Activated CD8-positive, alpha-beta memory T cell treated with anti-CD3 and anti-CD28 coated beads, Interleukin-2, amount 10 ng/mL, durations not matched to agents 7 days and 5 days (primary cell): ENCODE measurements at places on chromosomes 11 and 22. TPM values are rescaled to one million over a fixed set of nuclear protein-coding genes. Genes with fewer than 3 reads are reported as not detected.
A peak's percentile ranks its signal among the peaks of the same experiment; 100 is the strongest.

GRCh38 chr11:79054636-79055035 lies 386.2 kb downstream of the TENM4 start:
- no peak overlapping the region for H3K4me3 ChIP-seq
- no peaks in the 10 kb centered on the region for H3K4me1 ChIP-seq
- no peak for DNase-seq
- peaks cover 6% of the 10 kb centered on the region for H3K27me3 ChIP-seq
- no peaks in the 10 kb centered on the region for H3K36me3 ChIP-seq

GRCh38 chr11:20247591-20248007 lies 87.3 kb upstream of the DBX1 start:
- H3K36me3 ChIP-seq = no peaks in the 10 kb centered on the region
- no peak overlapping the region for H3K4me3 ChIP-seq
- no peak for DNase-seq
- no peaks in the 10 kb centered on the region for H3K4me1 ChIP-seq

DNA sequence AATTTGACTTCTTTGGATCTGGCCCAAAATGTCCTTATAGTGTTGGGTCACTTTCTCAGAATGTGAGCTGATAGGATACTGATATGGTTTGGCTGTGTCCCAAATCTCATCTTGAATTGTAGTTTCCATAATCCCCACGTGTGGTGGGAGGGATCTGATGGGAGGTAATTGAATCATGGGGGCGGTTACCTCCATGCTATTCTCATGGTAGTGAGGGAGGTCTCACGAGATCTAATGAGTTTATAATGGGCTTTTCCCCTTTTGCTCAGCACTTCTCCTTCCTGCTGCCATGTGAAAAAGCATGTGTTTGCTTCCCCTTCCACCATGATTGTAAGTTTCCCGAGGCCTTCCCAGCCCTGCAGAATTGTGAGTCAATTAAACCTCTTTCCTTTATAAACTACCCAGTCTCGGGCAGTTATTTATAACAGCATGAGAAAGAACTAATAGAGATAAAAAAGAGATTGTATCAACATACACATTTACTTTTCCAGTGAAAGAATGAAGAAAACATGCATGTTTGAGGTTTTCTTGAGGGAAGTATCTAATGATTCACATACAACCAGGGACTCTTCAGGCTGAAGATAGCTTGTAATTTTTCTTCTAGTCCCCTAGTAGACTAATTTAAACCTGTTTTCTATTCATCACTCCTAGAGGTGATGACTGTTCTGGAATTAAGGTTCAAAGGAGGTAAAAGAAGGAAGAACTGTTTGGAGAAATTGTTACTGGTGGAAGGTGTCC lies 17.3 kb upstream of the CSTF3 start:
- H3K36me3 ChIP-seq = peaks cover 8% of the 10 kb centered on the region
- no peak overlapping the region for H3K27ac ChIP-seq
- DNase-seq = no peak
- H3K4me3 ChIP-seq = no peak overlapping the region
- peaks cover 21% of the 10 kb centered on the region for H3K4me1 ChIP-seq

GRCh38 chr22:26892166-26893041 lies 235.0 kb downstream of the MIAT start:
- peaks cover 12% of the 10 kb centered on the region for H3K27me3 ChIP-seq
- H3K36me3 ChIP-seq = no peaks in the 10 kb centered on the region
- H3K4me3 ChIP-seq = no peak overlapping the region
- no peak for DNase-seq
- H3K4me1 ChIP-seq = peaks cover 3% of the 10 kb centered on the region
- no peak overlapping the region for H3K27ac ChIP-seq

DNA sequence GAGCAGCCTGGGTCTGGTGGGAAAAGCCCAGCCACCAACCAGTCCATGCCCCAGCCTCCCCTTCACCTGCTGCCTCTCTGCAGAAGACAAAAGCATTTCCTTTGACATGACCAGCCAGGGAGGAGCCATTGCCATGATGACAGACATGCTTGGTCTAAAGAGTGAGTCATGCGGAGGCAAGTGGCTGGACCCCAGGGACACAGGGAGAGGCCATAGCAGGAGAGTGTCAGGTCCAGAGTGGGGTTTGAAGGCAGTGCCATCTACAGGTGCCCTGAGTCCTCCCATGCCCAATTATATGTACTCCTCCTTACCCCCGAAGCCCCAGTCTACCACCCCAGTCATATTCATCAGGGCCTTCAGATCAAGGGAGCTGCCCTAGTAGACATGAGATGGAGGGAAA lies 67.4 kb downstream of the SCN3B start:
- H3K36me3 ChIP-seq = peaks cover 5% of the 10 kb centered on the region
- H3K4me3 ChIP-seq = no peak overlapping the region
- H3K27me3 ChIP-seq = no peaks in the 10 kb centered on the region
- peaks cover 5% of the 10 kb centered on the region for H3K4me1 ChIP-seq
- no peak for DNase-seq

- no peak overlapping the region for H3K27ac ChIP-seq
- DNase-seq = peak; percentile 74
- H3K4me1 ChIP-seq = no peaks in the 10 kb centered on the region
- peaks cover 8% of the 10 kb centered on the region for H3K36me3 ChIP-seq
Observed at GRCh38 chr11:71977743-71978418, 20.8 kb upstream of the IL18BP start.

DNA sequence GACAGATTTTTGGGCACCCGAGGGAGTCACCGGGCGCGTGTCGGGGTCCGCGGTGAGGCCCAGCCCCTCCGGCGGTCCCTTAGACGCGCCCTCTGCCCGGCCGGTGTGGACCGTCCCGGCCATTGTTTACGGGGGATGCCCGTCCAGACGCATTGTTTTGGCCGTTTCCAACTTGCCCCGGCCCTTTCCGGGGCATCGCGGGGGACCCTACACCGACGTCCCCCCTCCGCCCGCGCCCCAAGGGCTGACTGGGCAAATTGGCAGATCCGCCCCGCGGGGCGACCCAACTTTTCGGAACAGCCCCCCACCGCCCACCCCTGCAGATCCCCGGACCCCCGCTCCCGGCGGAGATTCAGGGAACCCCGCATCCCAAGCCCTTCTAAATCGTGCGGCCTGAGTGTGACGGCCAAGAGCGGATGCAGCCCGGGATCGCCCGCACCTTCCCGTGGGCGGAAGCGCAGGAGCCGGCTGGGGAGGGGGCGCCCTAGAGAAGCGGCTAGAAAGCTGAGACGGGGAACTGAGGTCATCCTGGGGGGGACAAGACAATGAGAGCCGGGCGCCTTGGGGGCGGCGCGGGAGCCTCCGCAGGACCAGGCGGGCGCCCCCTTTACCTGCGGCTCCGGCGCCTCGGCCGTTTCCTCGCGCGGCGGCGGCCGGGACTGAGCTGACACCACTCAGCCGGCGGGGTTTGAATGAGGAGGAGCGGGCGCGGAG lies 17.1 kb upstream of the CCT8L2 start:
- H3K27me3 ChIP-seq = peaks cover 6% of the 10 kb centered on the region
- H3K4me3 ChIP-seq = no peak overlapping the region
- no peak overlapping the region for H3K27ac ChIP-seq

DNA sequence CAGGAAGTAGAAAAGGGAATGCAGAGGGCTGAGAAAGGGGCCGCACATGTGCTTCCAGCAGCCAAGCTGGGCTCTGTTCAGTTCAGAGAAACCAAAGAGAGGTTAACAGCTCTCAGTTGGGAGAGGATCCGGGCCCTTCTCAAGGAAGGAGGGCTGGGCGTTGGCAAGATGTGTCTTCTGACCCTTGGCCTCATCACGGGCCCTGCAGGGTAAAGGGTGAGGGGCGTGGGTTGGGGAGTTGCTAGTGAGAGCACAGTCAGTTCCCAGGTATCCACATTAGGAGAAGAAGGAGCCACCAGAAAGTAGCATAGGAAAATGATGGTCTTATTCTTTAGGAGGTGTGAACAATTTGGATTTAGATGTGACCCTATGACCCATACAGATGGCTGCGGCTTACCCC lies 73.0 kb downstream of the OSBP2 start:
- DNase-seq = no peak
- no peaks in the 10 kb centered on the region for H3K36me3 ChIP-seq

DNA sequence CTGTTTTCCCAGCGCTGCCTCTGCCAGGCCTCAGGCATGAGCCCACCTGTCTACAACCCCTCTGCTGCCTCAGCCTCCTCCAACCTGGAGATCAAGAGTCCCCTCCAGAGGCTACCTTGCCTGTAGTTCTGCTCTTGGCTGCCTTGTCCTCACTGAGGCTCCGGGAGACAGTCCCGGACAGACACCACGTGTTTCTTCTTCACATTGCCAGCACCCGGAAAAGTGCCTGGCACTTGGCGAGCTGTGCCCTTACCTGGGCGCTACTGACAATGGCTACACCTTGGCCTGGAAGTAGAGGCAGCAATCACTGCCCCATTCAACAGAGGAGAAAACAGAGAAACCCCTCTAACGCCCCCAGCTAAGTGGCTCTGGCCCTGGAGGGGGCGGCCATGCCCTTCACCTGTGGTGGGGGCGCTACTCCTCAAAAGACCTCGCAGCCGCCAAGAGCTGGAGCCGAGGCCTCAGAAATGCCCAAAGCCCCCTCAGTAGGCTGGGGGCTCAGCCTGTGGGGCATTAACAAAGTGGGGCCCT lies 3.0 kb upstream of the NAP1L4 start:
- peaks cover 22% of the 10 kb centered on the region for H3K36me3 ChIP-seq
- H3K4me1 ChIP-seq = peaks cover 9% of the 10 kb centered on the region
- no peak for DNase-seq
- H3K27ac ChIP-seq = no peak overlapping the region
- no peak overlapping the region for H3K4me3 ChIP-seq
- H3K27me3 ChIP-seq = no peaks in the 10 kb centered on the region

DNA sequence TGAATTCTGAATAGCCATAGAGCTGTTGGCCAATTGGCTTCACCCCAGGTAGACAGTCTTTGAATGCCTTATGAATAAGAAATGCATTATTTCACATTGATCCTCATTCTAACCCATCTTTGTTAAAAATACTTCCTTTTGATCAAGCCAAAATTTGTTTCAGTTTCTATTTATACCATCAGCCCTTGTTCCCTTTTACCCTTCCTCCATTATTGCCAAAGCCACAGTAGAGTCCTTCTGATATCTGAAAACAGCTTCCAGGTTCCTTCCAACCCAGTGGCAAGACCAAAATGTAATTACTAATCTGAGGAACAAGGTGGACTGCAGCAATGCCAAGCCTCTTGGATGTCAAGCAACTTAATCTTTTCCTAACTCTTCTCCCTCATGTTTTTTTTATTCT lies 458.8 kb downstream of the BUD13 start:
- no peak overlapping the region for H3K27ac ChIP-seq
- no peak for DNase-seq
- H3K27me3 ChIP-seq = peaks cover 13% of the 10 kb centered on the region
- H3K4me1 ChIP-seq = no peaks in the 10 kb centered on the region

GRCh38 chr11:105168457-105168856 lies 28.9 kb upstream of the CARD18 start:
- no peaks in the 10 kb centered on the region for H3K36me3 ChIP-seq
- H3K4me1 ChIP-seq = peaks cover 3% of the 10 kb centered on the region
- peaks cover 2% of the 10 kb centered on the region for H3K27me3 ChIP-seq
- no peak overlapping the region for H3K27ac ChIP-seq
- H3K4me3 ChIP-seq = no peak overlapping the region

GRCh38 chr11:1029654-1030053 lies 6.9 kb downstream of the MUC6 start:
- no peak overlapping the region for H3K27ac ChIP-seq
- no peak overlapping the region for H3K4me3 ChIP-seq
- no peaks in the 10 kb centered on the region for H3K27me3 ChIP-seq
- H3K36me3 ChIP-seq = no peaks in the 10 kb centered on the region
- no peaks in the 10 kb centered on the region for H3K4me1 ChIP-seq

- H3K27me3 ChIP-seq = no peaks in the 10 kb centered on the region
- DNase-seq = no peak
- no peaks in the 10 kb centered on the region for H3K4me1 ChIP-seq
- H3K27ac ChIP-seq = no peak overlapping the region
- H3K4me3 ChIP-seq = no peak overlapping the region
Observed at GRCh38 chr11:92443199-92443598, 218.6 kb downstream of the FAT3 start.

DNA sequence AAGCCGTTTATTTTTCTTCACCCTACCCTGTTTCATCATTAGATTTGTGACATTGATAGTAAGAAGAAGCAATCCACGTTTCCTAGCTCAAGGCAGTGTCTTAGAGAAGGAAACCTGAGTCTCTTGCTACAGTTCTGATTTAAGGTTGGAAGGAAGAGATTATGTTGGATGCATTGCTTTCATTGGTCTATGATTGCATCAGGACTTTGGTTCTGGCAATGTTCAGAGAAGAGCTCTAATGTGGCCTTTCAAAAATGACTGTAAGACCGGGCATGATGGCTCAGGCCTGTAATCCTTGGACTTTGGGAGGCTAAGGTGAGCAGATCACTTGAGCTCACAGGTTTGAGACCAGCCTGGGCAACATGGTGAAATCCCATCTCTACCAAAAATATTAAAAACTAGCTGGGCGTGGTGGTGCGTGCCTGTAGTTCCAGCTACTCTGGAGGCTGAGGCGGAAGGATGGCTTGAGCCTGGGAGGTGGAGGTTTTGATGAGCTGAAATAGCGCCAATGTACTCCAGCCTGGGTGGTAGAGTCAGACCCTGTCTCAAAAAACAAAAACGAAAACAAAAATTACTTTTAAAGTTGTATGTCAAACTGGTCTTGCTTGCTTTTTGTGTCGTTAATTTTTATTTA lies 4.1 kb downstream of the NUCB2 start:
- H3K27ac ChIP-seq = no peak overlapping the region
- peaks cover 36% of the 10 kb centered on the region for H3K36me3 ChIP-seq
- H3K27me3 ChIP-seq = no peaks in the 10 kb centered on the region
- DNase-seq = no peak

GRCh38 chr22:17753401-17753989 lies 20.8 kb downstream of the BID start:
- DNase-seq = no peak
- no peaks in the 10 kb centered on the region for H3K36me3 ChIP-seq
- H3K27ac ChIP-seq = no peak overlapping the region
- H3K4me3 ChIP-seq = no peak overlapping the region
- H3K4me1 ChIP-seq = no peaks in the 10 kb centered on the region

- H3K27ac ChIP-seq = no peak overlapping the region
- H3K4me1 ChIP-seq = peaks cover 1% of the 10 kb centered on the region
- no peaks in the 10 kb centered on the region for H3K27me3 ChIP-seq
- DNase-seq = no peak
- H3K4me3 ChIP-seq = no peak overlapping the region
- H3K36me3 ChIP-seq = peaks cover 30% of the 10 kb centered on the region
Observed at GRCh38 chr22:40425082-40425481, 54.7 kb downstream of the SGSM3 start.

GRCh38 chr11:69377029-69377952 lies 83.3 kb downstream of the MYEOV start:
- no peaks in the 10 kb centered on the region for H3K27me3 ChIP-seq
- no peaks in the 10 kb centered on the region for H3K4me1 ChIP-seq
- no peak overlapping the region for H3K4me3 ChIP-seq
- no peaks in the 10 kb centered on the region for H3K36me3 ChIP-seq

DNA sequence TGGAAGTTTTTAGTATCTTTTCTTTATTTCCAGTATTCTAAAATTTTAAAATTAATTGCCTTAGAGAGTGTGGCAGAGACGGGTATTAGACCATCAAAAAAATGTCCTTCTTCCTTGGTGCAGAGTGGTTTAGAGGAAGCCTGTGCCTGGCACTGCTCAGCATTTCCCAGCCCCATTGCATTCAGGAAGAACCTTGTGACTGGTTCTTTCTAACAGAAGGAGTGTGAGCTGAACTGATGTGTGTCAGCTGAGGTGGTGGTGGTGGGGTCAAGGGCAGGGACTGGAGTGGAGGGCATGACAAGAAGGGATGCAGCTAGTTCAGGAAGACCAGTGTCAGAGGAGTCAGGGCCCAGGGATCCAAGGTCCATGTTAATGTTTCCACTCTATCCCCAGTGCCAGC lies 58.7 kb upstream of the FDX1 start:
- H3K4me3 ChIP-seq = no peak overlapping the region
- H3K4me1 ChIP-seq = peaks cover 11% of the 10 kb centered on the region
- peaks cover 2% of the 10 kb centered on the region for H3K36me3 ChIP-seq
- H3K27ac ChIP-seq = no peak overlapping the region

B3GAT1 gene
- total RNA-seq = 0.61 TPM

DNAJB7 gene
- not detected for total RNA-seq

OR8D2 gene
- not detected for total RNA-seq

OR51B5 gene
- 0.47 TPM for total RNA-seq

OR52K2 gene
- not detected for total RNA-seq

UCP2 gene
- total RNA-seq = 199 TPM
